Chondrocyte (in vitro differentiated cells): ENCODE measurements at places on chromosomes 11 and 22. TPM values are rescaled to one million over a fixed set of nuclear protein-coding genes. Genes with fewer than 3 reads are reported as not detected.

- H3K27me3 ChIP-seq: peaks cover 9% of the 10 kb centered on the region
- DNase-seq: no peak
- H3K4me3 ChIP-seq: peak overlapping the region; percentile 9
- H3K36me3 ChIP-seq: peaks cover 2% of the 10 kb centered on the region
- no peak overlapping the region for H3K27ac ChIP-seq
These were observed 29.4 kb upstream of the CTSD start for GRCh38 chr11:1793081-1793480.

DNA sequence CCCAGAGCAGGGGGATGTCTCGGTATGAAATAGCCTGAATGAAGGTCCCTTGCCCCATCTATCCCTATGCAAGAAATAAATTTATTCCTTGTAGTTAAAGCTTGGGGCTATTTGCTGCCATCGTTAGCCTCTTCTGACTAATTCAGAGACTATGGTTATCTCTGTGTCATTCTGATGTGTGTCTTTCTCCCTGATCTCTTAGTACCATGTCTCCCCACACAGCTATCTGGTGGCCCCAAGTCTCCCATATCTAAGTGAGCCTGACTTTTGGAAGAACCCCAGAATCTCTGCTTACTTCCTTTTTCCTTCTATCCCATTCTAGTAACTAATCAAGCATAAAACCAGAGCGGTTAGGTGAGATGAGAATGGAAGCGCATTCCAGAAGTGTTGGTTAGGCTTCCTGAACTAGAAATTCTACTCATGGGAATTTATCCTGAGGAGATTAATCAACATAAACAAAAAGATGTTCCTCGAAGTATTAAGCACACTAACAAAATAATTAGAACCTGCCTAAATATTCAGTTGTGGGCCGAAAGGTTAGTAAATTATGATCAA lies 71.4 kb upstream of the BMAL1 start:
- no peaks in the 10 kb centered on the region for H3K27me3 ChIP-seq
- H3K36me3 ChIP-seq: no peaks in the 10 kb centered on the region
- no peak overlapping the region for H3K4me3 ChIP-seq
- peaks cover 15% of the 10 kb centered on the region for H3K4me1 ChIP-seq

DNA sequence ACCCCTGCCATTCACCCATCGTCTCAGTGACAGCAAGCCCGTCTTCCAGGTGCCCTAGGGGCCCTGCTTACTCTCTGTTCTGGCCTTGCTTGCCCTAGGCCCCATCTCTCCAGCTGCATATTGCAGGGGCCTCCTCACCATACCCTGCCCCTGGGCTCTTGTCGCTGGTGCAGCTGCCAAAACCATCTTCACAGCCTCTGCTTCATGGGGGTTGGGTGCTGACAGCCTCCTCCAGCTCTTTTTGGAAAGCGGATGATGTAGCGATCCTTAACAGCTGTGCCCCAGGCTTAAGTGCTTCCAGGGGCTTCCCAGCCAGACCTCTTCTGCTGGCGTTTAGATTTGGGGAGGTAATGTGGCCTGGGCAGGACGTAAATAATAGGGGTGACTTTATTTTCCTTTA lies 61.2 kb upstream of the SUSD2 start:
- no peak for DNase-seq
- H3K27ac ChIP-seq: no peak overlapping the region
- H3K27me3 ChIP-seq: no peaks in the 10 kb centered on the region
- peaks cover 21% of the 10 kb centered on the region for H3K36me3 ChIP-seq
- no peak overlapping the region for H3K4me3 ChIP-seq

The OR8G1 gene
- not detected in 3 replicates for total RNA-seq

The SLC22A6 gene
- total RNA-seq: not detected in 3 replicates

DNA sequence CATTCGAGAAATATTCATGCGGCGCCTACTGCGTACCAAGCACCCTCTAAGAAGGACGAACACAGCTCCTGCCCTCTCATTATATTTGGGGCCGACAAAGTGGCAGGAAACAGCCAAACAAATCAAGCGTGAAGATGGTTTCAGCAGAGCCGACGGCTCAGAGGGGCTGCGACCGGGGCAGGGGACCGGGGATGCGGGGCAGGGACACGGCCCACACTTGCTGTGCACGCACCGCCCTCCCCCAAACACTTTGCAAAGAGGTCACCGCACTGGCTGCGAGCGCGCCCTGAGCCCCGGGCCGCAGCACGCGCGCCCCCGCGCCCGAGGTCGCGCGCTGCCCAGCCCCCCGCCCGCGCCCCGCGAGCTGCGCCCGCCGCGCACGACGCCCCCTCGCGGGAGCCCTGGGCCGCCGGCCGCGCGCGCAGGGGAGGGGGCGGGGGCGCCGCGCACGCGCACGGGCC lies 255 bp upstream of the SYNGR1 start:
- H3K36me3 ChIP-seq: no peaks in the 10 kb centered on the region
- no peaks in the 10 kb centered on the region for H3K27me3 ChIP-seq
- peak overlapping the region; percentile 72 for H3K4me3 ChIP-seq
- H3K4me1 ChIP-seq: peaks cover 22% of the 10 kb centered on the region
- H3K27ac ChIP-seq: no peak overlapping the region
- DNase-seq: no peak
